ENCODE measurements at places on chromosomes 16 and 17.

- no peak for DNase-seq
Measured at GRCh38 chr17:57644326-57644725, 100.8 kb downstream of the CCDC182 start.

DNA sequence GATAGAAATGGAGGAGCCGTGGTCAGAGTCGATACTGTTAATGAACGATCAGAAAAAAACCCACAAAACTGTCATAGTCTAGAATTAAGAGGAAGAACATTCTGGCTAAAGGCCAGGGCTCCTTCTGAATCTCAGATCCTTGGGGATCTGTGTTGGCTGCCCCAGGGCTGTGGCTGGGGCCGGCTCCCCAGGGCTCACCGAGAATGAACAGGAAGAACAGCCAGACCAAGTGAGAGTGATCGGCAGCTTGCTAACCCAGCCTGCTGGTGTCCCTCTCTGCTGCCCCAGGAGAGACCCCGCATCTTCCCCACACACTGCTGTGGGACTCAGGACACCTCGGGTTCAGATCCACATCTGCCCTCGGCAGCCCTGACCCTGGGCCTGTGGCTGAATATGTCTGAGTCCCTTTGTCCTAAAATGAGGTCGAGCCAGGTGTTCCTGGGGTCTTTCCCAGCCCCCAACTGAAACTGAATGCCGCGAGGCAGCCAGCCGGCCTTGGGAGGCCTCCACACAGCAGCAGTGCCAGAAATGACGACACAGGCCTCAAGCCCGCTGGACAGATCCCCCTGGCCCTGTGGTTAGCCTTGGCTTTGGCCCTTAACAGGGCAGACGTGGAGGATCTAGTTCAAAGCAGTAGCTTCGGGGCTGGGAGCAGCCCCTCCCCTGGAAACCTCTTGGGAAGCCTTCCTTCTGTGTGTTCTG, 23.9 kb upstream of the CLEC18A start:
- DNase-seq: no peak

- no peak for DNase-seq
Measured at GRCh38 chr17:40819528-40820125, 2.8 kb downstream of the KRT10 start.

DNA sequence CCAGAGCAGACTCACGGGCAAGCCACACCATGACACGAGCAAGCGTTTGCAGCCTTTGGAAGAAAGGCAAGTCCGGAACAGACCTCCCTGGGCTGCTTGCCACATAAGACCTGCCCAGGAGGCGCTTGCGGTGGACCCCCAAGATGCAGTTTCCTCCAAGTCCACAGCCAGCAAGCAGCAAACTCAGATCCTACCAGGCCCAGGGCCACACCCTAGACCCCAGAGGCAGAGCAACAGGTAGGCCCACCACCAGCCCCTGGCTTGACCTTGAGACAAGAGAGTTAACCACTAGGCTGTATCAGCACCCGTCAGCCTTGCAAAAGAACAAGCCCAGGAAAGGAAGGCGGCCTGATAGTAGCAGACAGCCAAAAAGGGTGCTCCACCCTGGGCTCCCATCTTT, 2.3 kb downstream of the FAAP100 start:
- no peak for DNase-seq

GRCh38 chr17:45755050-45755449, 29.1 kb upstream of the CRHR1 start:
- no peak for DNase-seq

DNA sequence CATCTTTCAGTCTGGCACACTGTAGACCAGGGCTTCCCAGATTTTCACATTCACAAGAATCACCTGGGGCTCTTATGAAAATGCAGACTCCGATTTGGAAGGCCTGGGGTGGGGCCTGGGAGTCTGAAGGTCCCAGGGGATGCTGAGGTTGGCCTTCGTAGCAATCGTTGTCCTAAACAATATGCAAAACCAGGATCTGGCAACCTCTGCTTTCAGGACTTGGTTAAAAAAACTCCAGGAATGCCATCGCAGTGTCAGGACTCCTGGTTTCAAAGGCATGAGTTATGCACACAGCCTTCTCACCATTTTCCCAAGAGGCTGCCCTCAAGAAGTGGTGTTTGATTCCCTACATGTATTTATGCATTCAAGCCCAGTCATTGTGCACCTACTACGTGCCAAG, 6.7 kb downstream of the CLEC19A start:
- no peak for DNase-seq

DNA sequence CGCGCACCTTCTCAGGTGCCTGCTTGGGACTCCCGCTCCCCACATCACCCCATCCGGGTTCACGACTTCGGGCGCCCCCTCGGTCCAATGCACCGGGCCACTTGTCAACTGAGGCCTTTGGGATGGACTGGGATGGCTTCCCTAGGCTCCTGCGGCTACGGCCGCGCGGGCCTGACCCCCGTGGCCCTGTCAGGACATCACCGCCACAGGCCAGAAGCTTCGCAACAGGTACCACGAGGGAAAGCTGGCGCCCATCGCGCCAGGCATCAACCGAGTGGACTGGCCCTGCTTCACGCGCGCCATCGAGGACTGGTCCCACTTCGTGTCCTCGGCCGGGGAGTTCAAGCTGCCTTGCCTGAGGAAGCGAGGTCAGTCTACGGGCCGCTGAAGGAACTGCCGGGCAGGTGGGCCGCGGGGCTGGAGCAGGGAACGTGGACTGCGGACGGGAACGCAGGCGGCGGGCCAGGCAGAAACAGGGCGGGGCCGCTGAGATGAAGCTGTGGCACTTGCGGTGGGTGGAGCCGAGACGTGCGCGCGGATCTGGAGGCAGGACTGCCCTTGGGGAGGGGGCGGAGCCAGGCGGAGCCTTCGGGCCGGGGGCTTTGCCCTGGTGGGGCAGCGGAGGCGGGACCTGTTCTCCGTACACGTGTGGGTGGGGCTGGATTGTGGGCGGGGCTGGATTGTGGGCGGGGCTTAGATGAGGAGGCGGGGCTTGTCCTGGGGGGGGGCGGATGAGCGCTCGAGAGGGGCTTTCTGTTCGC, 13.7 kb upstream of the CNGB1 start:
- peak; percentile 80 for DNase-seq

GRCh38 chr16:85879975-85880831, 18.8 kb upstream of the IRF8 start:
- no peak for DNase-seq

- no peak for DNase-seq
Measured at GRCh38 chr17:76500747-76501017, 541 bp downstream of the RHBDF2 start.

DNA sequence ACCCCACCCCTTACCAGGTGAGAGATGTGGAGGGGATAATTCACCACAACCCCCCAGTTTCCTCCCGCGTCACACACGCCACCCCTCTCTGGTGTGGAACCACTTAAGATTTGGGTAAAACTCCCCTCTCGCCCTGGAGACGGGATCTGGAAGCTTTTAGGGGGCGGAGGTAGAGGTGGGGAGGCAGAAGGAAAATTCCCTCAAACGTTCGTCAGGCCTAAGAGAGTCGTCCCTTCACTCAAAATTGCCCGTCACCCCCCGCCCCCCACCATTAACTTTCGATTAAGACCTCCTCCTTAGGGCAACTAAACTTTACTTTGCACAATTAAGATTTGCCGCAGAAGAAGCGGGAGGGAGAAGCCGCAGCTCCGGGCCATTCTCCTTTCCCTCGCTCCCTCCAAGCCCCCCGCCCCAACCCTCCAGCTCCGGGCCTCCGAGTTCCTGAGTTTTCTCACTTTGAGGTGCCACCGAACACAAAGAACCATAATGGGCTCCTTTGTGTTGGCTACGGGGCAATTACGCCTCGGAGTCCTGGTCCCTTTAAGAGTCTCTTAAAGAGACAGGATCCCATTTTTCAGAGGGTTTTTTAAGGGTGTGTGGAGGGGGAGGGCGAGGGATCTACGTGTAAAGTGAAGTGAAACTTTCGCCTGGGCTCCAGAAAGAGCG, 985 bp upstream of the FZD2 start:
- DNase-seq: no peak

DNA sequence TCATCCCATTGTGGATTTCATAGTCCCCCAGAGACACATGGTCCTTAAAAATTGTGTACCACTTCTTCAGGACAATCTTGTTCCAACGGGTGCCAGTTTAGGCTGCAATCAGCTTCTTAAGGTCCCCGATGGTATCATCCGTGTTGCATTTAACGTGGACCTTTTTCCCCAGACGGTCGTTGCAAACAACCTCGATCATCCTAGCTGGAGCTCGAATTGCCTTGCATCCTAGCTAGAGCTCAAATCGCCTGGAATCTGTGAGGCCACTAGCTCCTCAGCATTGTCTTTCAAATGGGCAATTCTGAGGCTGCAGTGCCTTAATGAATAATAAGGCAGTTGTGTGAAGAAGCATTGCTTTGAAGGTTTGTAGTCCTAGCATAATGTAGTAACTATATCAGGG, 37.7 kb upstream of the RHBDL3 start:
- DNase-seq: no peak

DNA sequence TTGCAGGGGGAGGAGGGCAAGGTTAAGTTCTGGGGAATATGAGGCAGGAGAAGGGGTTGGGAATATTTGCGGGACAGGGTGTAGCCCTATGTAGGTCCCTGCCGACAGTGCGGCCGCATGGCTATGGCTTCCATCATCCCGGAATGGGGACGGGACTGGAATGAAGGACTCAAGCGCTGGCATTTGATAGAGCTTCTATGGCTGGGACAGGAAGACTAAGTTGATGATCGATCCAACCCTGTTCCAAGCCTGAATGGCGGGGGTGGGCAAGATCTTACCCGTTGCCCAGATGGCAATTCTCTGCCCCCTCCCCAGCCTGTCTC, 47.1 kb downstream of the SRCIN1 start:
- DNase-seq: no peak

DNA sequence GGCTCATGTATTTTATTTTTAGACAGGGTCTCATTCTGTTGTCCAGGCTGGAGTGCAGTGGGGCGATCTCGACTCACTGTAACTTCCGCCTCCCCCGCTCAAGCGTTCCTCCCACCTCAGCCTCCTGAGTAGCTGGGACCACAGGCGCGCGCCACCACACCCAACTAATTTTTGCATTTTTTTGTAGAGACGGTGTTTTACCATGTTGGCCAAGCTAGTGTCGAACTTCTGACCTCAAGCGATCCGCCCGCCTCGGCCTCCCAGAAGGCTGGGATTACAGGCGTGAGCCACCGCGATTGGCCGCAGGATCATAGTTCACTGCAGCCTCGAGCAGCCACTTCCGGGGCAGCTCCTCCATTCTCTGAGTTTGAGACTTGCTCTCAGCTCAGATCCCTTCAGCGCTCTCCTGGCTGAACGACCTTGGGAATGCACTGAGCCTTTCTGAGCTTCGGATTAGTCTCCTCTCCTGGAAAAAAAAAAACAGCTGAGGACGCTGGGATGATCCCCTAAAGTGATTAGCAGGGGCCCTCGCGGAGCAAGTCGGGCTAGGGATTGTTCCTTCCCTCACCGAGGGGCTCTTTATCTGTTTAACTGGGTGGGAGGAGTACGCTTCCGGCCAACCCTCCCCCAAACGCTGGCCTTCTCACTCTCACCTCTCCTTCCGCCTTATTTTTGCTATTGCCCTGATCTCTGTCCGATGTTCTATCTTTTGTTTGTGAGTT, 1.1 kb upstream of the PKMYT1 start:
- no peak for DNase-seq

DNA sequence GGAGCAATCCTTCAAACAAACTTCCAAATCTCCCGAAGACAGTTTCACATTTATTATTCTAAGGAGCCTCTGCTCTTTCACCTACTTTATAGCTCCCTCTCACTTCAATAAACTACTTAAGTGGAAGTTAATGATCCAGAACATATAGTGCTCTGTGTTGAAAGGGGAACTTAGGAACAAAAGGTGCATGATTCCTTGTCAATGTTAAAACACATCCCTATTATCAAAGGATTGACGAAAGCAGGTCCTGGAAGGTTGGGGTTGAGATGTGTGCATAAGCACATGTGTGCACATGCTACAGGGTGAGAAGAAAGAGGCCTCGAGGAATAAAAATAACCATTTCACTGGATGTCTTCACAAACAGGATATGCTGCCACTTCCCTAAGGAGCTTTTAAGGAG, 170.3 kb downstream of the SLC39A11 start:
- no peak for DNase-seq

DNA sequence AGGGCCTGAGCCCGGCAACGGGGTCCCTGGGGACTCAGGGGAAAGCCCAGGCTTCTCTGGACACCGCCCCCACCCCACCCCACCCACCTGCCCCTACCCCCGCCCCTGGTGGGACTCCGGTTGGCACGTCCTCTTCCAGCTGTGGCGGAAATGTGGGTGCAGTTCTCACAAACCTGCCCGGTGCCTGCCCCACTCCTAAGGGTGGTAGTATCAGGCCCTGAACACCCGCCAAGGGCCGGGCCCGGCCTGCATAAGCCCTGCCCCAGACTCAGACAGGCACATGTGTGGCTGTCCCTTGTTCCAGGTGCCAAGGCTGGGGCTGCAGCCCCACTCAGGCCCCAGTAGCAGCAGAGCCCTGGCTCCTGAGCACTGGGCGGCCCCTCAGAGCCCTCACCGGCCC, 58.1 kb downstream of the ACTG1 start:
- DNase-seq: no peak

- DNase-seq: no peak
Measured at GRCh38 chr16:11104168-11105037, 151.6 kb downstream of the SOCS1 start.

DNA sequence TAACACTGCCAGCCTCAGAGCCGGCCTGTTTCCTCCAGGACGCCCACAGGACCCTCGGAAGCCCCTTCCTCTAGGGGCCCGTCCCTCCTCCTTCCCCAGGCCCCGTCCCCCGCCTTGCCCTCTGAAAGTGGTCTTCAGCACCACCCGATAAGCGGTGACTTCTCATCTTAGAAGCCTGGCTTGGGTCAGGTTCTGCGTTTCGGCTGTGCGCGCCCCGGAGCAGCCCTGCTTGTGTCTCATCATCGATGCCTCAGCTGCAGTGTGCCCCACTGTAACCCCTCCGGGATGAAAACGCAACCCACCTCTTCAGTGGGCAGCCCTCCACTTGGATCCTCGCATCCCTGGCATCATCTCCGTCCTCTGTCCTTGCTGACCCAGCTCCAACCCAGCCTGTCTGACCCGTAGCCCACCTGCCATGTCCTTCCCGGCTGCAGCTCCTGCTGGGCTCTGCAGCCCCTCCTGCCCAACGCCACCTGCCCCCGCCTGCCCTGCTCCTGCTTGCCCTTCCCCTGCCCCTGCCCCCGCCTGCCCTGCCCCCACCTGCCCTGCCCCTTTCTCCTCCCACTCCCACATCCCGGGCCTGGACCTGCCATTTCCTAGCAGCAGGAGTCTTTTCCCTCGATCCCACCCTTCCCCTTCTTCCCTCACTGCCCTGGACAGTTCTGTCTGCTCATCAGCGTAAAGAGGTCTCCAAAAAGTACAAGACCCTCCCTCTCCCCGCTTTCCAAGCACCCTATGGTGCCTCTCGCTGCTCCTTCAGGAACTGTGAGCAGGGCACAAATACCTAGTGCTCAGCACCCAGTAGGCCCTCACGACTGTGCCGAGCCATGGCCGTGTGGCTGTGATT, 112.5 kb upstream of the CHMP6 start:
- DNase-seq: no peak
